ENCODE measurements at places on chromosomes 3 and 15. TPM values are rescaled to one million over a fixed set of nuclear protein-coding genes. Genes with fewer than 3 reads are reported as not detected.

Gene P3H2
- total RNA-seq = 67.0 TPM

Gene LSAMP
- total RNA-seq = 9.8 TPM

Gene ALCAM
- total RNA-seq = 134 TPM

Gene PARP6
- total RNA-seq = 28.9 TPM

Gene SHF
- total RNA-seq = 3.3 TPM

Gene CRYGS
- 0.98 TPM for total RNA-seq

Gene PLA2G4D
- not detected for total RNA-seq

Gene REC114
- total RNA-seq = not detected

Gene RNU6-1
- not detected for total RNA-seq

Gene IREB2
- total RNA-seq = 20.7 TPM

Gene NOX5
- total RNA-seq = 0.16 TPM

Gene SCAANT1
- total RNA-seq = not detected

Gene MRAS
- 40.2 TPM for total RNA-seq

Gene SLITRK3
- not detected for total RNA-seq

Gene SLC9A9
- 1.4 TPM for total RNA-seq

Gene CASR
- not detected for total RNA-seq

Gene GABRR3
- total RNA-seq = not detected

Gene TMEM45A
- total RNA-seq = 5.4 TPM

Gene CNOT10
- total RNA-seq = 20.9 TPM

Gene ABI3BP
- total RNA-seq = 0.49 TPM

Gene ALDH1L1
- total RNA-seq = 0.25 TPM

Gene CORO2B
- 4.7 TPM for total RNA-seq

Gene CSPG5
- total RNA-seq = 0.76 TPM

Gene BCL6
- total RNA-seq = 26.0 TPM

Gene MTHFS
- total RNA-seq = 29.8 TPM

Gene TRNT1
- total RNA-seq = 10.0 TPM

Gene SLC6A6
- 116 TPM for total RNA-seq

Gene PLSCR4
- total RNA-seq = 2.9 TPM

Gene UBAP1L
- 0.89 TPM for total RNA-seq

Gene ITPKA
- 5.4 TPM for total RNA-seq

Gene BTLA
- total RNA-seq = not detected

Gene LDHAL6B
- total RNA-seq = not detected

Gene GPD1L
- total RNA-seq = 6.4 TPM

Gene TNK2
- total RNA-seq = 7.2 TPM

Gene PROS1
- 33.8 TPM for total RNA-seq

Gene DZIP1L
- total RNA-seq = 16.9 TPM

Gene HYAL1
- total RNA-seq = 1.1 TPM

Gene TM6SF1
- 1.4 TPM for total RNA-seq

All from mesangial cell (primary cell).